Esophagus squamous epithelium (tissue), 5 donors: ENCODE measurements at places on chromosomes 5 and 9.

DNA sequence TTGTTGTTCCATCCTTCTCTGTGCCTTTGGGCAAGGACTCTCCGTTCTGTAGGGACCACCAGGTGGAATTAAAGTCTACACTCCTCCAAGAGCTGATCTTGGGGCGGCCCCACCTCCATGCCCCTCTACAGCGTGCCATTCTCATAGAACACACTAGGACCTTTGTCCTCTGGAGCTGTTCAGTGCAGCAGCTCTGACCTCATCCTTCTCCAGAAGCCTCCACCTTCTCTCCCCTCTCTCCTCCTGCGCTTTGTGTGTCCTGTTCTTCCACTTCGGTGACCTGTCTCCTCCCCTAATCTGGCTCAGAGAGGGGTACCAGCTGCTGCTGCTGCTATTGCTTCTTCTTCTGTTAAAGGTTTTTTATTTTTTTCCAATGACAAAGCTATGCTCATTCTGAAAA, 1.8 kb upstream of the MACROH2A1 start:
- no peak for DNase-seq

DNA sequence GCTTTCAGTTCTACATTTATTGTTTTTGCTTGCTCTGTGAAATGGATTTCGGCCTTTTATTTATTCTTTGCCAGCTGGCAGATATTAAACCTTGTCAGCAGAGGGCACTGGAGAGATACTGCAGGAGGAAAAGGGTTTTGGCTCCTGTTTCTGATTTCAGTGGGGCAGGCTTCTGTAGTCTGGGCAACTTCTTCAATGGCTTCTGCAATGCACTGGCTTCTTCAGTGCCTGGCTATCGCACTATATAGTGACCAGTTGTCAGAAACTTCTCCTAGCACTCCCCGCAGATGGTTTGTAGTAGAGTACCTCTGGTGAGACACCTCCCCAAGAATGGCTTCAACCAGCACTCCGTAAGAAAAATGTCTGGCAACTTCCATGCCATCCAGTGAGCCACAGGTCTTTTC, 3.2 kb upstream of the NFX1 start:
- no peak for DNase-seq

- DNase-seq, result no peak
Measured at GRCh38 chr5:142540922-142541422, 144.9 kb downstream of the FGF1 start.

DNA sequence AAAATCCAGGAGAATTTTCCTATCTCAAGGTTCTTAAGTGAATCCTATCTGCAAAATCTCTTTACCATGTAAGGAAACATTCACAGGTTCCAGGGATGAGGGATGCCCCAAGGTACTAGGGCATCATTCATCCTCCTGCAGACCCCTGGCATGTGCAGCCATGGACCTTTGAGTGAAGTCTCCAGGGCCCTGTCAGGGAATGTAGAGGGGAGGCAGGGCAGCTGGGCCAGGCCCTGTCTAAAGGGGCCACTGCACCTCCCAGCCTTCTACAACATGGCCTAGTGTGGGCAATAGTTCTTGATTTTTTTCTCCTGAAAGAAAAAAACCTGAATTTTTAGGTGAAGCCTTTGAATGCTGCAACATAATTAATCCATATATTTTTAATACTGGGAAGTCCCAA, 63.3 kb downstream of the SEMA4D start:
- no peak for DNase-seq

DNA sequence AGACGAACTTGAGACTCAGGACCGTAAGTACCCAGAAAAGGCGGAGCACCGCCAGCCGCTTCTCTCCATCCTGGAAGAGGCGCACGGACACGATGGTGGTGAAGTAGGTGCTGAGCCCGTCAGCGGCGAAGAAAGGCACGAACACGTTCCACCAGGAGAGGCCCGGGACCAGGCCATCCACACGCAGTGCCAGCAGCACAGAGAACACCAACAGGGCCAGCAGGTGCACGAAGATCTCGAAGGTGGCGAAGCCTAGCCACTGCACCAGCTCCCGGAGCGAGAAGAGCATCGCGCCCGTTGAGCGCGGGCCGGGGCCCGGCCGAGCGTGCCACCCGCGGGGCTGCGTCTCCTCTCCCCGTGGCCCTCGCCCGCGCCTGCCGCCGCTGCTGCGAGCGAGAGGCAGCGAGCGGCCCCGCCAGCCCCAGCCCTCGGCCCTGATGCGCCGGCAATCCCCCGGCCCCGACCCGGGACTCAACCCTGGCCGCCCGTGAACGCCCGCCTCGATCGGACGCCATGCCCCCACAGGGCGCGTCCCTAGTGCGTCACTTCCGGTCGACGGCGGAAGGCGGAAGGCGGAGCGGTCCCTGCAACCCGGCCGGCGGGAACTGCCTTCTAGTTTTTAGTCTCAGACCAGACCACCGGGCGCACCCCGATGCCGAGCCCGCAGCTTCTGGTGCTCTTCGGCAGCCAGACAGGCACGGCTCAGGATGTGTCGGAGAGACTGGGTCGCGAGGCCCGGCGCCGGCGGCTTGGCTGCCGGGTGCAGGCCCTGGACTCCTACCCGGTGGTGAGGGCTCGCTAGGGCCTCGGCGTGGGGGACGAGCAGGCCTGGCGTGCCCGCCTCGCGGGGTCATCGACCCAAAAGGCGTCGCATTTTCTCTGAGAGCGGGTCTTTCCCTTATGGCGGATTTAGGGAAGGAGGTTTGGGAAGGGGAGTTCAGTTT, at the start of the genes NDOR1 and TMEM203:
NDOR1 (plus strand) TSS at position 575 of the 944 bp plus-strand sequence; CDS start at position 653, 78 bp downstream.
TMEM203 (minus strand) TSS at position 523 of the 944 bp plus-strand sequence; CDS start at position 289, 234 bp downstream.
- DNase-seq, result peak; percentile 54

GRCh38 chr5:111509119-111509518, 3.2 kb downstream of the STARD4 start:
- no peak for DNase-seq

DNA sequence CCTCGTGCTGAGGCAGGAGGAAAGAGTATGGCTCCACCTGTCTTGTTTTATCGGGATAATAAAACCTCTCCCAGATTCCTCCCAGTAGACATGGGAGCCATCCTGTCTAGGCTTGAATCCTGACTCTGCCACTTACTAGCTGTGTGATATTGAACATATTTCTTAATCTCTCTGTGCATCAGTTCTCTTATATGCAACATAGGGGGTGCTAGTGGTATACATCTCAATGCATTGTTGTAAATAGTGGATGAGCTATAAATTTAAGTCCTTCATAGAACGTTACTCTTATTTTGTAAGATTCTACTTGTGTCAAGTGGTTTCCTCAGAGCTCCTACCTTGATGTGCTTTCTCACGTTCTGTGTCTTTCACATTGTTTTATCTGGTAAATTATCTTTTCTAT, 417.7 kb upstream of the POU5F2 start:
- DNase-seq, result no peak

DNA sequence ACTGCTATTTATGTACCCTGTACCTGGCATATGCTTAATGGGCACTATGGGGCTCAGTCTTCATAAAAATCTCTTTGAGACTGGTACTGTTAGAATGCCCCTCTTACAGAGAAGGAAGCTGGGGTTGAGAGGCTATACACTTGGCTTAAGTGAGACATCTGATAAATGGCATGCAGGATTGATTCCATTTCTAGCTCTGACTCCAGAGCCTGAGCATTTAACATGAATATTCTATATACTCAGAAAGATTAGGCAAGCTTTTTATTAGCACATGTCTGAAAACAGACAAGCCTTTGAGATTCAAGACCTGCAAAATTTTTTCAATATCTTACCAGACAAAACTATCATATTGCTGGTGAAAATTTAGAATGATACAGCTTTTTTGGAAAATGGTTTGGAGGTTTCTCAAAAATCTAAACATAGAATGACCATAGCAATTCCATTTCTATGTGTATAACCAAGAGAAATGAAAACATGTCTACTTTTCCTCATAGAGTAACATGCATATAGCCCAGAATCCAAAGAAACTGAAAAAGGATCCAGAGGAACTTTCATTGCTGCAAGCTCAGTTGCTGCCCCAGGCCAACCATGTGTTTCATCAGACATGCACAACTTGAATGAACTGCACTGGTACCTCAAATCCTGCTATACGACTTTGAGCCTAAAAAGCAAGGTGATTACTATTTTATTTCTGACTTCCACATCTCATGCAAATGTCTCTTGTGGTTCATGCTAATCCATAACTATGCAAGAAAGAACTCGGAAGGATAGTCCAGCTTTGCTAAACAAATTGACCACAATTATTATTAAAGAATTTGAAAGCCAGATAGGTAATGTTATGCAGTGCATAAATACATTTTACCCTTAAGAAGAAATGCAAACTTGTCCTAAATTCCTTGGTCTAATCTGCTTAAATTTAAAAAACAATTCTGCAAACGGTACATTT, 389.0 kb upstream of the GRIA1 start:
- no peak for DNase-seq

- no peak for DNase-seq
Measured at GRCh38 chr5:134098690-134099089, 15.8 kb upstream of the TCF7 start.

GRCh38 chr5:157956271-157956885, 97.4 kb upstream of the CLINT1 start:
- no peak for DNase-seq

DNA sequence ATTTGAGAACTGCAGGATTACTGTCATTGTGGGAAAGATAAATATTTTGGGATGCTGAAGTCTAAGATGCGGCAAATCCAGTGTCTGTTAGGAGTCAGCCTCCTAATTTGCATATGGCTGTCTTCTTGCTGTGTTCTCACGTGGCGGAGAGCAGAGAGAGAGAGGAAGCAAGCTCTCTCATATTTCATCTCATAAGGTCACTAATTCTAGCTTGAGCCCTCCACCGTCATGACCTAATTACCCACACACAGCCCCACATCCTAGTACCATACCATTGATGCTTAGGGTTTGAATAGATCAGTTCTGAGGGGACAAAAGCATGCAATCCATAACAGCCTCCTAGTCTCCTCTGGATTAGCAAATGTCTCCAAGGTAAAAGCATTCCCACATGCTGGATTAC, 124.5 kb downstream of the CDH12 start:
- no peak for DNase-seq

- DNase-seq, result no peak
Measured at GRCh38 chr5:179301376-179301775, 43.9 kb downstream of the ADAMTS2 start.

- no peak for DNase-seq
Measured at GRCh38 chr5:88045165-88045564, 223.5 kb downstream of the TMEM161B start.

- DNase-seq, result no peak
Measured at GRCh38 chr9:78236551-78236910, 656 bp downstream of the CEP78 start.

- no peak for DNase-seq
Measured at GRCh38 chr5:151703227-151703626, 16.5 kb upstream of the SPARC start.

- no peak for DNase-seq
Measured at GRCh38 chr5:172858511-172858989, 24.5 kb downstream of the ERGIC1 start.

- DNase-seq, result no peak
Measured at GRCh38 chr9:125374443-125375309, 113.0 kb downstream of the GAPVD1 start.

- DNase-seq, result no peak
Measured at GRCh38 chr5:854217-854616, 3.4 kb upstream of the ZDHHC11 start.

DNA sequence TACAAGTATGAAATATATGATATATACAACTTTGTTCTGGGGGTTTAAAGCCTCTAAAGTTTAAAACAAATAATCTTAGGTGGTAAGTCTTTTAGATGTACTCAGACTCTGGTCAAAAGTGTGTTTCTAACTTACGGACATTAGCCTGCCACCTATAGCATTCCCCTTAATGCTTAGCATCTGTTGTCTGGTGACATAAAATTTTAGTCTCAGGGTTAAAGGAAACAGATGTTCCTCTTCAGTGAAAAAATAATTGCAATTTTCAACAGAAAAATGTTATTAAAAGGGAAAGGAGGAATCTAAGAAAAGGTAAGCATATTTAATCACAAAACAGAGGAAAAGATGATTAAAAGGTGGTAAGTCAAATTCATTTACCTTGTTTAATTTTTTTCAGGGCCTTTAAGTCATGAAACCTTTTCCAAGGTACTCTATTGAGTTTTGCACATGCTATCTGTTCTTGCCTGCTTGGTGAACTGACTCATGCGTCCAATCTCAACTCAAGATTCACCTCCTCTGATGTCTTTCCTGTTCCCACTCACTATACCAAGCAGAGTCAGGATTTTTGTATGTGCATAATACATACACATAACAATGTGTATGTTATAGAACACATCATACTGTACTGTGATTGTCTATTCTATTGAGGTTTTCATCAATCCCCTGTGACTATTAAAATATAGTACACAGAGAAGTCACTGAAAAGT, 7.9 kb downstream of the TMEM167A start:
- no peak for DNase-seq

DNA sequence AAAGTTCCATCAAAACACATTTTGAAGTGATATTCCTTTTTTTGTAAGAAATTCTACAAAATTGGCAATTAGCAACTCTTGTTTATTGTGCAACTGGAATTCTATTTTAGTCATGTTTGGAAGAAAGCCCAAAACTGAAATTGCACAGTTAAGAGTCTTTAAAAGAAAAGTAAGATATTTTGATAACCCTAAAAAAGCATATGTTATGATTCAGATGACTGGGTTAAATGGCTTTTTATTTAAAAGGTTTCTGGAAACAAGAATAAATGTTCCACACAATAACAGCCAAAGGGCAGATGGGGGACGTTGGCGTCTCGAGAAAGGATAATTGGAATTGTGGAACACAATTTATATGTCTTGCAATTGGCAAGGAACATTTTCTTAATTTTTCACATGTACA, 275.2 kb downstream of the CDH9 start:
- no peak for DNase-seq

GRCh38 chr5:9545136-9545991, 511 bp downstream of the SEMA5A start:
- DNase-seq, result no peak

- DNase-seq, result no peak
Measured at GRCh38 chr9:116499986-116500871, 186.9 kb upstream of the TRIM32 start.

DNA sequence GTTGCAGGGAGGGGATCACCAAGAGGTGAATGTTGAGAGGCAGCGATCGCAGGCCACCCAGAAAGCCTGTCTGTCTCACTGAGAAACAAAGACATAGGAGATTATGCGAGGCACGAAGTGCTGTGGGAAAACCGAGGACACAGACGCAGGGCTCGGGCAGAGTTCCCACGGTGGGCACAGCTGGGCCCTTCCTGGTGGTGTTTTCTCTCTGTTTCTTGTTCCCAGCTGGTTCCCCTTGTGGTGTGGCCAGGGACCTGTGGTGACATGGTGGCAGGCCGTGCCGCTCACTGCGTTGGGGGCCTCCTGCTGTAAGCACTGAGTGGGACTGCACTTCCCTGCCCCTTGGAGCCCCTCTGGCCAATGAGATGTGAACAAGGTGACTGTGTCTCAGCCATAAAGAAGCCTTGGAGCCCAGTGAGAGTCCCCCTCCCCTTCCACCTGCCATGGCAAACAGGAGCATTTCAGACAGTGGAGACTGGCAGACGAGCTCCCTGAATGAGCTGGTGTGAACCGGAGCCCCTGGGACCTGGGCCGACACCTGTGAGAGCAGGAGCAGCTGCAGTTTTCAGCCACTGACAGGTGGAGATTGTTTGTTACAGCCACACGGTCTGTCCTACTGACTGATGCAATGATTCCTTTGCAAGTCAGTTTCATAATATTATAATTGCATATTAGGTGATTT, 13.2 kb upstream of the IRX4 start:
- no peak for DNase-seq
